Aortic smooth muscle cell (primary cell): ENCODE measurements at places on chromosomes 7 and 10. TPM values are rescaled to one million over a fixed set of nuclear protein-coding genes. Genes with fewer than 3 reads are reported as not detected.

The GPR158 gene
- total RNA-seq = 0.13 and 0.19 TPM in 2 replicates

The ZNF503 gene
- 10.8 and 14.8 TPM in 2 replicates for total RNA-seq

The ANKRD30A gene
- total RNA-seq = not detected in 2 replicates

The CUZD1 gene
- total RNA-seq = 0.13 and 0.44 TPM in 2 replicates

The TSPAN13 gene
- 1.6 and 1.8 TPM in 2 replicates for total RNA-seq

The SPAM1 gene
- not detected in 2 replicates for total RNA-seq

The AGR3 gene
- total RNA-seq = not detected in 2 replicates

The ZNF467 gene
- total RNA-seq = 0.26 and 2.5 TPM in 2 replicates

The TMEM176A gene
- total RNA-seq = not detected in 2 replicates

The TEX36 gene
- total RNA-seq = not detected in 2 replicates

The FAM25A gene
- not detected in 2 replicates for total RNA-seq

The GPR146 gene
- 0.68 and 0.79 TPM in 2 replicates for total RNA-seq

The TRIM4 gene
- total RNA-seq = 22.4 and 24.7 TPM in 2 replicates

The HOGA1 gene
- total RNA-seq = 2.5 and 3.3 TPM in 2 replicates

The TSPAN33 gene
- 0.06 and 0.13 TPM in 2 replicates for total RNA-seq

The TMEM140 gene
- 18.8 and 25.4 TPM in 2 replicates for total RNA-seq

The NEUROG3 gene
- total RNA-seq = not detected in 2 replicates

The AZGP1 gene
- 0.13 TPM in 1 of 2 replicates, not detected in the other for total RNA-seq

The PON1 gene
- not detected in 2 replicates for total RNA-seq

The DPYSL4 gene
- 2.6 and 4.6 TPM in 2 replicates for total RNA-seq

The RADIL gene
- 1.2 and 1.5 TPM in 2 replicates for total RNA-seq

The TMEM176B gene
- 0.13 TPM in 1 of 2 replicates, not detected in the other for total RNA-seq

The ZNF425 gene
- 2.8 TPM in 2 replicates for total RNA-seq

The AEBP1 gene
- 141 and 228 TPM in 2 replicates for total RNA-seq

The SVOPL gene
- total RNA-seq = not detected in 2 replicates

The CYP3A4 gene
- total RNA-seq = not detected in 2 replicates

The PRSS37 gene
- not detected in 2 replicates for total RNA-seq

The DOCK4 gene
- total RNA-seq = 46.6 and 55.2 TPM in 2 replicates

The ASIC3 gene
- total RNA-seq = 0.06 TPM in 1 of 2 replicates, not detected in the other

The EPHB6 gene
- 14.0 and 23.1 TPM in 2 replicates for total RNA-seq

The DYNC1I1 gene
- 3.2 and 3.5 TPM in 2 replicates for total RNA-seq

The TRPV5 gene
- not detected in 2 replicates for total RNA-seq
